ENCODE measurements at places on chromosomes 16 and 17.

DNA sequence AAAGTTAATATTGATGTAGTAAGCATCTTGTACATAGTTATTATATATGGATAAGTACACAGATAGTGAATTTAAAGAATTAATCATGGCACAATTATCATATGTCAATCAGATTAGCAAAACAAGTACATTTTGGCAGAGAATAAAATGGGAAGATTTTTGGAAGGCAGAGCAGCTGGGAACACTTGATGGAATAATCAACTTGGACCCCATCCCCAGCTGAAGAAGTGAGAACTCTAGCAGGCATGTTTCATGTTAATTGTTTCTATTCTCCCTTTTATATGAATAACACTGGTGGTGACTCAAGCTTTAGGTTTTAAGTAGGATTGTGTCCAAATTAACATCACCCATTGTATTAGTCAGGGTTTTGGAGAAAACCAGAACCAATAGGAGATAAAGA, 198.7 kb downstream of the KCNJ2 start:
- no peak for DNase-seq

DNA sequence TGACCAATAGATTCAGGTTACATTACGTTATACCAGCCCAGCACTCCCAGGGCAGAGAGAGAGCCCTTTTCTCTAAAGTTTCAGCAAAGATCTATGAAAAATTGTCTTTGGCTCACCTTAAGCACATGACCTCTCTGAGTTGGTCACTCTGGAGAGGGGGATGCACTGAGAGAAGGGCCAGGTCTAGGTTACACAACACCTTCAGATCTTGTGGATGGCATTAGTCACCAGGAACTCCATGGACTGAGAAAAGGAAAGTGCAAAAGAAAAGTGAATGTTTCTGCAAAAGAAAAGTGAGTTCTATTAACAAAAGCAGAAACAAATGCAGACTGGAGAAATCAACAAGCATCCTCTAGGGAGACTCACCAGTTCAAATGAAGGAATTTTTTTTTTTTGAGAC, 253.3 kb upstream of the SALL1 start:
- DNase-seq: no peak

DNA sequence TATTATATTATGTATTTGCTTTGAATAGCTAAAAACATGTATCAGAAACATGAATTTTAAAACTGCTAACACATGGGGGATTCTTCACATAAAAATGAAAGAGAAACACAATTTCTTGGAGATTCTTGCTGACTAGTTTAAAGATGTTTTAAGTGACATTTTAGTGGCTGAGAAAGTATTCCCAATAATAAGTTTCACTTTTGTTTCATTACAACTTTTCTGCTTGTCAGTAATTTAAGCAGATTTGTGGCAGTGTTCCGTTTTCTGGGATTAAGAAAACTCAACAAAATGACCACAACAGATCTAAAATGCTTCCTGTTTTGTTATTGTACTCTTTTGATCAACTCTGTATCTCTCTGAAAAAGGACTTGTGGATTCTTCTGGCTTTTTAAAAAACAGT, 75.9 kb downstream of the NLK start:
- DNase-seq: no peak

GRCh38 chr17:8051831-8052230, 13.0 kb downstream of the ALOX15B start:
- no peak for DNase-seq

DNA sequence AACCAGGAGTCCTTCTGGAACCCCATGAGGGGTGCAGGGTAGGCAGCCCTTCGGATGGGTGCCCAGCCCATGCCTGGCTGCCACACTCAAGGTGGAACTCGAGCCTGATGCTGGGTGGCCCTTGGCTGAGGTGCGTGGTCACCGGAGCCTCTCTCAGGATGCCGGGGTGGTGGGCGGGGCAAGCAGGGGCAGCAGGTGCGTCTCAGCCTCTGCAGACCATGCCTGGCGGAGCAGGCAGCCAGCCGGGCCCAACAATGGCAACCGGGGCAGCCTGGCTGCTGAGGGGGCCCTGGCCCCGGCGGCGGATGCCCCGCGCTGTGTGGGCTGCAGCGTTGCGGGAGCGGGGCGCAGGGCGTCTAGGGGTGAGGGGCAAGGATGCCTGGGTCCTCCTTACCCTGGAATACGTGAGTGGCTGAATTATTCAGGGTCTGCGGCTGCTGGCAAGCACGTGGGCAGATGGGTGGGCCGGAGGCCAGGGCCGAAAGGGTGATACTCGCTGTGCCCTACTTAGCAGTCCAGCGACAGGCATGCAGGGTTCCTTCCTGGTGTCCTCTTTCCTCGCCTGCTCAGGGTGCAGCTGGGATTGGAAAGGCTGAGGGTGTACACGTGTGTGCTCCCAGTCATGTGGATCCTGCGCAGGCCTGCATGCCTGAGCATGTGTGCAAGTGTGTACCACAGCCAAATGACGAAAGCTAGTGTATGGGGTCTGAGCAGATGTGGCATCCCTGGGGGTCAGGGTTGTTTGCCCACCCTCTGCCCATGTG, 14.6 kb downstream of the MYO15A start:
- no peak for DNase-seq

DNA sequence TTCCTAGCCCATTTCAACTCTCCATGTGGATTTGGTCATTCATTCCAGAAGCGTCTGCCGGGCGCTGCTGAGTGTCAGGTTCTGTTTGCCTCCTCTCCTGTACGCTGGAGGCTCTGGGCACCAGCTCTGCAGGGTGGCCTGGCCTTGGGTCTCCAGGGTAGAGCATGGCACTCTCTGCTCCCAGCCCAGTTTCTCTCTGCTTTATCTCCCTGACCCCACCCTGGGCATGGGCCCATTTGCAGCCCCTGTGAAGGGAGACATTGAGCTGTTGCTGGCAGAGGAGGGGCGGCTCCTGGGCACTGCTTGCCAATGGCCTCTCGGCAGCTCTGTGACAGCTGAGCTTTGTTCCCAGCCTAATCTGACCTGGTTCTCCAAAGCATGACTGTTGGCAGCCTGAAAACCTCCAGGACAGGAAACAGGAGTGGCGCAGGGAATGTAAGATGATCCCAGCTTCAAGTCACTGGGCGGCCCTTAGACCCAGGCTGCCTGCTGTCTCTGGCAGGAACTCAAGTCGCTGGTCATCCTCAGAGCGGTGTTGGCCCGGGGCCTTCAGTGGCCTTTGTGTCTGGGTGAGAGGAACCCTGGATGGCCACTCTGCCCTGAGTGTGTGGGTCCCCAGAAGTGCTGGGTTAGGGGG, 146.8 kb downstream of the SEC14L1 start:
- DNase-seq: no peak

DNA sequence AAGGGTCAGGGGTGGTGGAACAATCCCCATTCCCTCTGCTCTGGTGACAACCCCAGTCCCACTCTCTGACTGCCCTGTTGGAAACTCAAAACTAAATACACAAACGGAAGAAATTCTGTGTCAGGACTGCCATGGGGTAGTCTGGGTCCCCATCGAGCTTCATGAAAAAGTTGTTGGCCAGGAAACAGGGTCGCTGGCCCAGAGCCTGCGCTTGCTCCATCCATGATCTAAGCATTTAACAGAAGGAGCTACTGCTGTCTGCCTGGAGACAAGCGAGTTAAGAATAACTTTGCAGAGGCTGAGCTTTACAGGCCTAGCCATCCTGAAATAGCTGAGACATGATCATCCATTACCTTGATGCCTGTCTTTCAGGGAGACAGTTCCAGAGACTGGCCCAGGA, 32.4 kb upstream of the MYH10 start:
- DNase-seq: no peak

GRCh38 chr16:4015275-4016004, 100.8 kb downstream of the ADCY9 start:
- DNase-seq: no peak

GRCh38 chr16:17414421-17414820, 56.3 kb downstream of the XYLT1 start:
- DNase-seq: peak; percentile 68

DNA sequence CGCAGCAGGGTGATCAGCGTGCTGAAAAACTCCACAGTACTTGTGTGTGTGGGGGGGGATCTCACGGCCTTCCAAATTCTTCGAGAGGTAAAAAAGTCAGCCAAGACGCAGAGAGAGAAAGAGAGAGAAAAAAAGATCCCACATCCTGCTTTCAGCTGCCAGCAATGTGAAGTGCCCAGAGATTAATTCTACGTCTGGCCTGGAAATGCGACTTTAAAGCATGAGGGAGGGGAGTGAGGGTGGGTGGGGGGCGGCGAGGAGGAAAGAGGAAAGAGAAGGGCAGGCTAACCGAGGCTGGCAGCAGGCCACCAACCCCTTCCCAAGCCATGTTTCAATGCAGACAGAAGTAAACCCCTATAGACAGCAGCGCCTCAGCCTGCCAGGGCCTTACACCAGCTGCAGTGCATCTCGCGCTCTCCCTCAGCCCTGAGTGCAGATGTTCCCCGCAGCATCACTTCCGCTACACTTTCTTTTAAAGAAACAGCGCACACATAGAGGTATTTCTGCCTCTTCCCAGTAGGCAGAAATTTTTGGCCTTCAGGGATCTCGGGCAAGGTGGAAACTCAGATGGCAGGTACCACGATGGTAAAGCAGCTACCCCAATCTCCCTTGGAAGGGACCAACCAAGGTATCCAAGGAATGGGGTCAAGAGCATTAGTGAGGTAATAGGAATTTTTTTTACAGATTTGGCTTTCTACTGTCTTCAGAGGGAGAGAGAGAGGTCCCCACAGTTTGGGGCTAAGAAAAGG, 87.8 kb downstream of the SMG6 start:
- DNase-seq: peak; percentile 75

Measured in activated CD4-positive, alpha-beta T cell treated with anti-CD3 and anti-CD28 coated beads for 48 hours (primary cell).